ENCODE measurements at places on chromosomes 12 and 14.

DNA sequence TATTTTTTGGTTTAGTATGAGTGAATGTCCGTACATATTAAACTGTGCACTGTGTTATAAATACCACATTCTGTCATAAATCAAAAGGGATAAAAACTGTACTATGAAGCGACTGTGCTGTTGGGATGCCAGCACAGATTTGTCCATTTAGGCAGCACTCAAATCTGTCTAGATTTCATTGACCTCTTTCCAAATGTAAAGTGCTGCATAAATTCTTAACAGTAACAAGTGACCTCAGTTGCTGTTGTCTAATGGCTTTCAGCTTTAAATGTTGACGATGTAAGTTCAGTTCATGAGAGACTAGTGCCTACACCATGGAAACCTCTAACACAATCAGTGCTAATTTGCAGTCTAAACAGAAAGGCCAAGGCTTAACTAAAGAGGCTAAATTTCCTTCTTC is 531.4 kb upstream of the LMO3 start:
- DNase-seq, result no peak

DNA sequence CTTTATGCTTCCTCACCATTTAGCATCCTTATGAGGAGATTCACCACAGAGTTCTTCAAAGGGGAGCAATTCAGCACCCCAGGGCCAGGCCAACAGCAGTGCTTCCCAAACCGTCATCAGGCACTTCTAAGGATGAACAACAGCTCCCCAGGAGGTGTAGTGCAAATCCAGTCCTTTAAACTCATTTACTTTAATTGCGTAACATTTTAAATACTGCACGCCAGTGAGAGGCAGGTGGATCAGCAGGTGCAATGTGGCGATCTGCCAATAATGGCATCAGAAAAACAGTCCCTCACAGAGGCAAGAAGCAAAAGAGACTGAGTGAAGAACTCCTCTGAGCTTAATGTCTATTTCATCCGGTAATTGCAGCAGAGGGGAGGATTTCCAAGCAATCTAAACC is 770.9 kb upstream of the FOXG1 start:
- peak; percentile 93 for DNase-seq

DNA sequence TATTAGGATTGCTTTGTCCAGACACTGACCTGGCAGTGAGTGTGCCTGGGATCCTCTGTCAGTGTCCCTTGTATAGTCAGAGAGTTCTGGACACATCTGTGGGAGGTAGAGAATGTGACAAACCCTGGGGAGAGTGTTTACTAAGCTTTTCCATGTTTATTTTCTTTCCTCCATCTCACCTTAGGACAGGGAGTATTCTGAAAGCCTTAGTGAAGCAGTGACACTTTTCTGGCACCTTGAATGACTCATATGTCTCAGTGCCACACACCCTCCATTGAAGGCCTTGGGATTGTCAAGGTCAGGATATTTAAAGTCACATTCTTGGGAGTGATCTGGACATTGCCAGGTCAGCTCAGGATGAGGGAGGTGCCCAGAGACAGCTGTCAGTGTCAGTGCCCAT is 34.9 kb upstream of the CTDSP2 start:
- DNase-seq, result no peak

DNA sequence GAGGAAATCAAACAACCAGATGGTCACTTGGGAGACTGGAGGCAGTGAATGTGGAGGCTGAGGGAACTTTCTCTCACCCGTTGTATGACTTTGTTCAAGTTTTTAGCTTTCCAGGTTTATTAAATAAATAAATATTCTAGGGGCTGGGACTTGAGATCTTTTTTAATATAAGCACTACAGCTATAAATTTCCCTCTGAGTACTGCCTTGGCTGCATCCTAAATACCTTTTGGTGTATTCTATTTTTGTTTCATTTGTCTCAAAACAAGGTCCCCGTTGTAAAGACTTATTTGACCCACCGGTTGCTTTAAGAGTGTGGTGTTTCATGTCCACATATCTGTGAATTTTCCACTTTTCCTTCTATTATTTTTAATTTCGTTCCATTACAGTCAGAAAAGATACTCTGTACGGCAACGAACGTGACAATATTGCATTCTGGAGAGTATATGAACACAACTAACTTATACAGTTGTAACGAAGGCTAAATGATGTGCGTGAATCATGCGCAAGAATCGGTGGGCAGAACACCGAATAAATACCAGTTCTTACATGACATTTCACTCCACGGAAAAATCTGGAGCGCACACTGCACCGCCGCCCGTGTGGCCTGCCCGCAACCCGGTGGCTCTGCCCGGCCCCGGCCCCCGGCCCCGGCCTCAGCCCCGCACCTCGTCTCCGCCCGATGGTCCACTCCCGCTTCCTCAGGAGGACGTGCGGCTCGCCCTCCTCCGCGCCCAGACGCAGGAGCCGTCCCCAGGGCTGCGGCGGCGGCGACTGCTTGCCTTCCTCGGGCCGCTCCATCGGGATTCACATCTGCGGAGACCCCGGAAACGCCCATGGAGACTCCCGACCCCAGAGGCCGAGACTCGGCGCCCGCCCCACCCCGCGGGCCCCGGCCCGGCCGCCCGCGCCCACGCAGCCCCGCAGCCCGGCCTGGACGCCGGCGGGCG is 602 bp downstream of the CHFR start:
- DNase-seq, result no peak

DNA sequence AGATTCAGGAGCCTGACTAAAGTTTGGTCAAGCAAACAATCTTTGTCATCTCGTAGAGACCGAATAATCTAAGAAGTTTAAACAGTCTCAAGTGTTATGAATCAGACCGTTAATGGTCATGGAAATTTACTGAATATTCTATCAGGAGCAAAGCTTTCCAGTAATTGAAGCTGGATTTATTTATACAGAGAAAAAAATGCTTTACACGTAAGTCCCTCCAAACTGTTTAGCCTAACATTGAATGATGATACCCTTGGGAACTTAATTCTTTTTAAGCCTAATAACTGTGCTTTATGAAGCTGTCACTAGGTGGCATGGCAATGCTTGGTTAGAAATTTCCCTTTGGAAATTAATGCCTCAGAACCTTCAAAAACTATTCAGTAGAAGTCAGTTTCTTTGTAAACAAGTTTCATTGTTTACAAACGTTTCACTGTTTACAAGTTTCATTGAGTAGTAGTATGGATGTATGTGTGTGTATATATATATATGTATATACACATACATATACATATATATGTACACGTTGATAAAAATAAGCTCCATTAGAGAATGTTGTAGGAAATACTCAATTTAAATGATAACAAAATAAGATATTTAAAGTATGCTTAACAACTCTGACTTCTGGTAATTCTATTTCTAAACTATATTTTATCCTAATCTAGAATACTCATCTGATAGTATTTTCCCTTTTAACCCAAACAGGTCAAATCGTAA is 32.1 kb downstream of the DEPDC4 start:
- DNase-seq, result peak; percentile 11

GRCh38 chr12:108099778-108100489 is 29.2 kb upstream of the WSCD2 start:
- DNase-seq, result peak; percentile 3

DNA sequence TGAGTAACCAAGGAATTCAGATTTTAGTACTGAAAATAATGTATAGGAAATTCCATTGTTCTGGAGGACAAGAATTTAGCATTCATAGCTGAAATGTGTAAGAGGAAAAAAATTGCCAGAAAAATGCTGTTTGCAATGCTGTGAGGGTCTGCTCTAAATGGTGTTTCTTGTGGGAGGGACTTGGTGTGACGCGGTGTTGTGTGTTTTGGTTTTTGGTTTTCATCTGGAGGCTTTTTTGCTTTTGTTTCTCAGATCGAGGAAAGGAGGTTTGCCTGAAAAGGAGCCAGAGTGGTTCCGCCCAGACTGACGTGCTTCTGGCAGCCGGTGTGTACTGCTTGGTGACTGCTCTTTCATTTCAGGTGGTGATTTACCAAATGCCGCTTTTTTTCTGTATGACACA is 211.8 kb upstream of the HMGA2 start:
- no peak for DNase-seq

- no peak for DNase-seq
These were observed 161.1 kb downstream of the SNAPC1 start for GRCh38 chr14:61923348-61923747.

- no peak for DNase-seq
These were observed 33.6 kb downstream of the PIWIL1 start for GRCh38 chr12:130371296-130371695.
